ENCODE measurements at places on chromosomes 2 and 18.

GRCh38 chr2:3463186-3463835 is 56.0 kb downstream of the ADI1 start:
- no peak for DNase-seq

DNA sequence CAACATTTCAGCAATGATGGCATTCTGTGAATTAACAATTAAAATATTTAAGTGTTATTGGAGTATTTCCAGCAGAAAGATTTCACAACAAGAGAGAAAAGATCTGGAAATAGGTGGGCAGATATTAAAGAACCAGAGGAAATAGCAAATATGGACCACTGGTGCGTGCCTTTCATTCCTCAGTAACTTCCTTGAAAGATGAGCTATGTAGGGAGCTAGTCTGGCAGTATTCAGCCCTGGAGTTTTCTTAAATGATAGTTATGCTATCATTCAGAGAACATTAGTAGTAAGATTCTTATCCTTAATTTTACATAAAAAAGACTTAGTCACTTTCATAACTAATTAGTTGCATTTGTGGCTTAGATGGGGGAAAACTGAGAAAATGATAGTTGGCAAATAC is 41.5 kb downstream of the TANC1 start:
- DNase-seq, result no peak

- no peak for DNase-seq
Measured at GRCh38 chr2:102091121-102091520, 51.4 kb upstream of the IL1R1 start.

GRCh38 chr2:227313310-227313709 is 11.7 kb upstream of the MFF start:
- no peak for DNase-seq

- no peak for DNase-seq
Measured at GRCh38 chr2:173278794-173279526, 75.7 kb upstream of the CDCA7 start.

DNA sequence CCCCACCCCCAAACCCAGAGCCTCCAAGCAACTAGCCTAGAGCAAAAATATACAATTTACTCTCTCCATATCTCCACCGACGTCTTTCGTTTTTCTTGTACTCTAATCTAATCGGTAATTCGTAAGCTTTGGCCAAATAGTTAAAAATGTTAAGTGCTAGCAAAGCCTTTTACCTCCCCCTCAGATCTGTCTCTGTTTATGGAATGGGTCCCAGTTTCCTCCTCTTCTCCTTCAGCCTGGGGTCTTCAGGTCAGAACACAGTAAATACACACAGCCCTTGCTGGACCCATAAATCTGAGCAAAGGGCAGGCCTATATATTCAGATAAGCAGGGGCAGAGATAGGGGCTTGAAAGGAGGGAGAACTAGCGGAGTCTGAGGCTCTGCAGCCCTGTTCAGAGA is 267.4 kb downstream of the MEIS1 start:
- DNase-seq, result peak; percentile 30

DNA sequence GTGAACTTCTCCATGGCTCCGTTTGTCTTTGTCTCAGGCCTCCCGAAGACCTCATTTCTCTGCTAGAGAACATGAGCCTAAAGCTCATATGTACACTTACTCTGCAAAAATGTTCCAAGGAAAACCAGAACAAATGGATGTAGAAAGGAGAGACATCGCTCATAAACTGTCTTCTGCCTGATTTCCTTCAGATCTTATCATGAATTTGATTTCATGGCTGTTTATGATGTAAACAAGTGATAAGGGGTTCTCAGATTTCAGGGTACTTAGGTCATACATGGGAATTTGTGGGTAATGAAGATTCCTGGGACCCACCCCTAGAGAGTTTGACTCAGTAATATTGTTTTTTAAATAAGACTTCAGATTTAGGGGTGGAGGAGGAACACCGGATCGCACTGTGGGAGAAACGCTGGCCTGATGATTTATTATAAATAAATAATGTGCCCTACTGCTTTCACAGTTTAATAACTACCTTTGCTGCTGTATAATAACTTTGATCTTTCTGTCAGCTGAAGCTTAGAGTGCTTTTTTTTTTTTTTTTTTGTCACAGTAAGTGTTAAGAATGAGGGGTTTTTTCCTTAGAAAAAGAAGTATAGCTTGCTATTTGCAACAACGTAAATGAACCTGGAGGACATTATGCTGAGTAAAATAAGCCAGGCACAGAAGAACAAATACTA is 14.9 kb downstream of the AOX1 start:
- DNase-seq, result no peak

- no peak for DNase-seq
Measured at GRCh38 chr2:152396763-152397162, 61.8 kb downstream of the FMNL2 start.

- DNase-seq, result peak; percentile 84
Measured at GRCh38 chr18:10234912-10235660, 219.3 kb upstream of the APCDD1 start.

DNA sequence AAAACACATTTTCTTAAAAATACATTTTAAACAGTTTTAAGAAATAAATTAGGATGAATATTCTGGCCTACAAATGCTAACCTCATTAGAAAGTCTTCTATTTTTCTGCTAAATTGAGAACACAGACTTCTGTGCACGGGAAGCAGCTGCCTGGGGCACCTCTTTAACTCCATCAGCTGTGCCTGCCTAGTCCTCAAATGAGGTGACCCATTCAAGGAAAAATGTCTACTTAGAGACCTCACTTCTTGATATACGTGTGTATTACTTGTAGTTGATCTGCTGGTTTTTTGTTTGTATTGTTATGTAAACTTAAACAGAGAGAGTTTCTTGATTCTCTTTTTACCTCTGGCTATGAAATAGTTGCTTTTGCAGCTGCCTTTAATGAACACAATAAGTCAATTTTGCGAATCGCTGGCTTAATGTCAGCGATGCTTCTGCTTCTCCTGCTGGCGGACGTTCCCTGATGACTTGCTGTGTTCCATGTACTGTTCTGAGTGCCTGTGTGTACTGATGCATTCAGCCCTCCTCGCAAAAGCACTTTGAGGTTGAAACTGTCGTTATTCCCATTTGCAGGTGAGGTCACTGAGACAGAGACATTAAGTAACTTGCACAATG is 88.7 kb upstream of the TXNDC2 start:
- no peak for DNase-seq

GRCh38 chr2:15648593-15649525 is 57.2 kb downstream of the DDX1 start:
- no peak for DNase-seq

DNA sequence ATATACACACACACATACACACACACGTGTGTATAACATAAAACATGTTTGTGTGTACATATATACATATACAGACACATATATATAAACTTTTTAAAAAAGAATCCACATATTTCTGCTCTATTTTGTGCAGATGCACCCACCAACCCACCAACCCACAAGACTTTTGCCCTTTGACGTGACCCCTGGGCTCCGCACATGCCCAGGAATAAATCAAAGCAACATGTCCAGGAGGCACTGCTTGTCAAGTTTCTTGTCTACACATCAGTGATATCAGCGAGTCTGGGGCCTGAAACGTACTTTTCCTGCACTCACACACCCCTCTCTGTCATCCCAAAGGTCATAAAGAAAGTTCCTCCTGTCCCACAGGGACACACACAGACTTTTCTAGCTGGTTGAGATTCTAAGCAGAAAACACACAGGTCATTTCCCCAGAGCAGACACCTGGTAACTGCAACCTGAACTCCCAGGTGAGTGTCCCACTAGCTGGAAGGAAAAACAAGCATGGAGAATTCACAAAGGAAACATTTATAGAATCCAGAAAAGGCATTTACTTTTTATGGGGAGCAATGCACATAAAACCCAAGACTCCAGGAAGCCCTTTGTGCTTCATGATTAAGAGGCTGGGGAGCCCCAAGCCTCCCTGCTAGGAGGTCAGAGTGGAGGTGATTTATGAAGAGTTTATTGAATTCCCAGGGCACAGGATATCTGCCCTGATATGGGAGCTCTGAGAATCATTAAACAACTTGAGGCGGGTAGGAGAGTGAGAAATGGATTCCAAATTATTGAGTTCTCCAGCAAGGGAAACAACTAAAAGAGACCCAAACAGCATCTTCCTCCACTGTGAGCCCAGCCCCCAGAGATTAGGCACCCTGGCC is 211.6 kb downstream of the MGAT5 start:
- no peak for DNase-seq

GRCh38 chr2:41886757-41887156 is 161.1 kb upstream of the PKDCC start:
- no peak for DNase-seq

- no peak for DNase-seq
Measured at GRCh38 chr2:104025295-104025694, 828.6 kb upstream of the POU3F3 start.

GRCh38 chr18:10370716-10371115 is 83.7 kb upstream of the APCDD1 start:
- no peak for DNase-seq

Measured in mesenchymal stem cell (in vitro differentiated cells and primary cell).